ENCODE measurements at places on chromosomes 6 and 20. TPM values are rescaled to one million over a fixed set of nuclear protein-coding genes. Genes with fewer than 3 reads are reported as not detected.

PPP1R10 gene
- 18.4 TPM for total RNA-seq

PNPLA1 gene
- total RNA-seq, result 0.20 TPM

FOXC1 gene
- total RNA-seq, result 23.6 TPM

SLC35F1 gene
- 1.3 TPM for total RNA-seq

GSTA3 gene
- total RNA-seq, result not detected

DNA sequence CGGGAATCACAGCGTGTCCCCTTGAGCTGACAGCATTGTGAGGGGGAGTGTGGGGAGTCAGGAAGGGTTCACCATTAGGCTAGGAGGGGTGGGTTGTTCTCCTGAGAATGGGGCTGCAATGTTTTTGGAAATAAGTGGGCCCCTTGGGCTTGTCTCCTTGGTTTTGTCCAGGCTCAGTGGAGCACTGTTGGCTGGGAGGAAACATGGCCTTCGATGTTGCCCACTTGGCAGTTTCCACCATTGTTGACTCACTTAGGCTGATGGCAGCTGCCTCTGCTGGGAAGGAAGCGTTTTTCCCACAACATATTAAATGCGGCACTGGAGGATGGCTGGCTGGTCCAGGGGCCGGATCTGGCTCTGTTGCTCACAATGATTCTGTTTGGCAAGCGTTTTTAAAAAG lies 512.1 kb downstream of the QKI start:
- peaks cover 9% of the 10 kb centered on the region for H3K4me1 ChIP-seq
- no peak overlapping the region for H3K4me3 ChIP-seq
- no peak for DNase-seq
- H3K27me3 ChIP-seq, result no peaks in the 10 kb centered on the region
- no peaks in the 10 kb centered on the region for H3K36me3 ChIP-seq
- H3K27ac ChIP-seq, result no peak overlapping the region

DNA sequence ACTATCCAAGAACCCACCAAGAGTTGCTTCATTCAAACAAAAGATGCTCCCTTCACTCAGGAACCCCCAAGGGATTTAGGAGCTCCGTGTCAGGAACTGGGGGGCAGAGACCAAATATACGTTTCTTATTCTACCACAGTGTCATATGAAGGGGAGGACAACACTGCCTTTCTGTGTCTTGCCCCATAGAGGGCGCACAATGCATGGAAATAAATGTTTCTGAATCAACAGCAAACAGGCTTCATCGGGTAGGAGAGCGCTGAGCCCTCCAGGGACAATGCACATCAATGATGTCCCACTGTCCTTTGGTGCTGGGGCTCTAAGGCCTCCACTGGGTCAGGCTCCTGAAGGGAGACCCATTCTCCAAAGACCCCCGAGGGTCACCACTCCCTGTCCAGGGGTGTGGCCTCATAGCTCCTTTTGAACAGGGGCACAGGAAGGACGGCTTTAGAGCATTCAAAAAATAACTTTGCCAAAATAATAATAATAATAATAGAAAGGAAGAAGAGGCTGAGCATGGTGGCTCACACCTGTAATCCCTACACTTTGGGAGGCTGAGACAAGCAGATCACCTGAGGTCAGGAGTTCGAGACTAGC lies 31.1 kb downstream of the PLG start:
- H3K27me3 ChIP-seq, result no peaks in the 10 kb centered on the region
- no peak for DNase-seq
- no peaks in the 10 kb centered on the region for H3K4me1 ChIP-seq

GRCh38 chr20:5893621-5894020 lies 56.7 kb downstream of the TRMT6 start:
- no peaks in the 10 kb centered on the region for H3K27me3 ChIP-seq
- no peaks in the 10 kb centered on the region for H3K36me3 ChIP-seq
- no peaks in the 10 kb centered on the region for H3K4me1 ChIP-seq
- no peak overlapping the region for H3K4me3 ChIP-seq
- no peak for DNase-seq
- H3K27ac ChIP-seq, result no peak overlapping the region

GRCh38 chr6:144654506-144654905 lies 369.4 kb downstream of the UTRN start:
- no peak overlapping the region for H3K4me3 ChIP-seq
- no peaks in the 10 kb centered on the region for H3K27me3 ChIP-seq
- no peak overlapping the region for H3K27ac ChIP-seq
- H3K4me1 ChIP-seq, result peaks cover 10% of the 10 kb centered on the region
- DNase-seq, result no peak
- no peaks in the 10 kb centered on the region for H3K36me3 ChIP-seq

GRCh38 chr20:46362921-46363867 lies 43.2 kb downstream of the ELMO2 start:
- peak overlapping the region; percentile 97 for H3K27ac ChIP-seq
- no peak for DNase-seq
- H3K27me3 ChIP-seq, result no peaks in the 10 kb centered on the region
- H3K4me1 ChIP-seq, result peaks cover 73% of the 10 kb centered on the region
- peak overlapping the region; percentile 91 for H3K4me3 ChIP-seq
- peaks cover 15% of the 10 kb centered on the region for H3K36me3 ChIP-seq

DNA sequence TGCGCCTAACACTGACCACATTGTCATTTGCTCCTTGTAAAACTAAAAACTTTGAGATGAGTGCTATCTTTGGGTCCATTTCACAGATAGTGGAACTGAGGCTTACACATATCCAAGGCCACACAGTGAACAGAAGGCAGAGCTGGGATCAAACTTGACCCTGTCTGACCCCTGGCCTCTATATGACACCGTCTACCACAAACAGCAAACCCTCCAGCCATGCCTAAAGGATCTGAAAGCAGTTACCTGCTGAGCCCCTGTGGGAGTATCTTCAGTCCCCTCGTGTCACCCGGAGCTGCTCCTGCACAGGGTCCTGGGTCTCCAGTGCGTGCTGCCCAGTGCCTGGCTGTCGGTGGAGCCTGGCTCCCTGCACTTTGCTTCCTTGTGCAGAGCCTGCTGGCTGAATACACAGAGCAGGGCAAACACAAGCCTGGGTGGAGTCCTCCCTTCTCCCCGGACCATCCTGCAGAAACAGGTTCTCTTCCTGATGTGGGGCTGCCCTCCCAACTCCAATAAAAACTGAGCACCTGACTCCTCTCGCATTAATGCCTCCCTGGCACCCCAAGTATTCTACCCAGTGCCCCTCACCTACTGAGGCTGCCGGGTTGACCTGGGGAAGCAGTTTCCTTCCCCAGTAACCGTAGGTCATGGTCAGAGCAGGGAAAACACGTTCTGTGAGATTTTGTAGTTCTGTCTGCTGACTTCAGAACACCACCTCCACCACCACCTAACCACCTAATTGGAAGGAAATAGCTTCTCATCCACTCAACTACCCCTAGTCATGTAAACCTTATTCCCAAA lies at the start of gene BCAS1:
BCAS1 (minus strand) TSS at position 408 of the 801 bp plus-strand sequence. CDS start 11,876 bp downstream, outside the sequence.
- DNase-seq, result no peak
- no peaks in the 10 kb centered on the region for H3K36me3 ChIP-seq
- H3K27ac ChIP-seq, result no peak within 1 kb of the TSS
- H3K4me1 ChIP-seq, result no peaks in the 10 kb centered on the region
- no peaks in the 10 kb centered on the region for H3K27me3 ChIP-seq
- no peak within 1 kb of the TSS for H3K4me3 ChIP-seq

DNA sequence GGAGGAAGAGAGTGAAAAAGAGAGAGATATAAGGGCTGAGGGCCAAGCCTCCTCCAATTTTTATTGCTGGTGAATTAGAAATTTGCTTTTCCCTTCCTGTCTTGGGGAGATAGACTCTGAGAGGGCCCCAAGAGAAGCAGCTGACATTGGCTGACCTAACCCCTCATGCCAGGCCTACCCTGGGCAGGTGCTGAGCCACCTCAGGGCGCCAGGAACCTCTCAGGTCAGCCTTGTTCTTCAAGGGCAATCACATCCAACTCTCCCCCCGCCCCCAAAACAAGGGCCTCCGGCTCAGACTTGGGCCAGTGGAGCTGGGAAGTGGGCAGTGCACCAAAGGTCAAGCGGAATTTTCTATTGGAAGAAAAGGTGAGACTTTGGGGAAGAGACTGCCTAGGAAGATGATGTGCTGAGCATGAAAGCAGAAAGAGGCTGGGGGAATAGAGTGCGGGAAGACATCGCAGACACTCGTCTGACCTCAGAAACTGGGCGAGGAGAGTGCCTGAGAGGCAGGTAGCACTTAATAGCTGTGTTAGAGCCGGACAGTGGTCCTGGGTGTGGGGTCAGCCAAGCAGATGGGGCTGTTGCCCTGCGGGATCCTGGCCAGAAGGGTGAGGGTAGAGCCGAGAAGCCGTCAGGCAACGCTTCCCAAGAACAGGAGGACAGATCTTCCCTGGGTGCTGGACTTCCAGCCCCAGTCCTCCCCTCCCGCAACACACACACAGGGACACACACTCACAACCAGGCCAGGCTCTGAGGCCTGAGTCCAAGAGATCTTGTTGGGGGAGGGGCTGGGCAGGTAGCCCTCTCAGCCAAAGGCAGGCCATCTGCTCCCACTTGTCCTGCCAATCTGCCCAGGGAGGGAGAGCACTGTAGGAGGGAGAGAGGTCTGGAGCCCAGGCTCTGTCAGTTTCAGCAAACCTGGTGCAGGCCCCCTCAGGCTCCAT lies 3.7 kb upstream of the FASTKD5 start:
- peaks cover 14% of the 10 kb centered on the region for H3K4me1 ChIP-seq
- H3K27ac ChIP-seq, result no peak overlapping the region
- H3K36me3 ChIP-seq, result no peaks in the 10 kb centered on the region
- no peak for DNase-seq
- no peak overlapping the region for H3K4me3 ChIP-seq
- no peaks in the 10 kb centered on the region for H3K27me3 ChIP-seq

DNA sequence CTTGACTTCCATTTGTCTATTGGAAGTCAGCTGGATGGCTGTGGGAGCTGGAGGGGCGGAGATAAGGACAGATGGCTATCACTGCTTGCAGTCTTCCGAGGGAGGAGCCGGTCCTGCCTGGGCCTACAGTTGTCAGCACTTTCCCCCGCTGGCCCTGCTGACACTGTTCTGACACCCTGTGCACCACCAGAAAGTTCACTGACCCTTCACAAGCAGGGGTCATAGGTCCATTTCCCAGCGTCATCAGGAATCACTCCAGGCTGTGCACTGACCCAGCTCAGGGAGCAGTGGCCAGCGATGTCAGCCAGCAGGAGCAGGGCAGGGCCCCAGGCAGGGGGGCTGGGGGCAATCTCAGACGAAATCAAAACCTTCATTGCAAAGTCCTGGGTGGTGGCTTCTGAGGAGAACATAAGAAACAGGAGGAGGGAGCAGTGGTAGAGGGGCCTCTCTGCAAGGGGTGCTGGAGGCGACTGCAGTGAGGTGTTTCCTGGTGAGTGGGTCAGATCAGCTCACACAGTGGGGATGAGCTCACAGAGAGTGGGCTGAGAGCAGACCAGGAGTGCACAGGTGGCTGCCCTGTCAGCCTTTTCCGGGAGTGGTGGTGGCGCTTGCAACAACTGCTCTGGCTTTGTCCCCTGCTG lies 26.5 kb upstream of the PLEKHG1 start:
- H3K36me3 ChIP-seq, result no peaks in the 10 kb centered on the region
- no peak overlapping the region for H3K27ac ChIP-seq
- H3K27me3 ChIP-seq, result no peaks in the 10 kb centered on the region
- DNase-seq, result no peak
- H3K4me3 ChIP-seq, result no peak overlapping the region

DNA sequence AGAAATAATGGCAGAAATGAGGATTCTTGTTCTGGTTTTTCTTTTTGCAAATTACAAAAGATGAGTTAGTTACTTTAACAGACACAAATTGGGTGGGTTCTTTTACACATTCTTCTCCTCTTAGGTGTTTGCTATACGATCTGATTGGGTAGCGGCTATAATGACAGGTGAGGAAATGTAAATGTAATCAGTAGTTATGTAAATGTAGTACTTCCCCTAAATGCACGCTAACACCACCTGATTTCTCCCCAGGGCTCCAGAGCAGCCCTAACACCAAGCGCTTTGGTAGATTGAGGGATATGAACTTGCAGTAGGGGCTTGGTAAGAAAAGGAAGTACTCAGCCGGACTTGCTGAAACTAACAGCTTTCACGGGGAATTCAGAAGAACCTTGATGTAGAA lies 499.4 kb upstream of the NOX3 start:
- no peak for DNase-seq
- H3K4me1 ChIP-seq, result no peaks in the 10 kb centered on the region
- H3K4me3 ChIP-seq, result no peak overlapping the region
- no peaks in the 10 kb centered on the region for H3K36me3 ChIP-seq
- H3K27ac ChIP-seq, result no peak overlapping the region
- no peaks in the 10 kb centered on the region for H3K27me3 ChIP-seq

GRCh38 chr6:75498862-75499261 lies 5.3 kb upstream of the FILIP1 start:
- no peaks in the 10 kb centered on the region for H3K36me3 ChIP-seq
- no peak for DNase-seq
- H3K4me1 ChIP-seq, result peaks cover 39% of the 10 kb centered on the region

- H3K27me3 ChIP-seq, result no peaks in the 10 kb centered on the region
- no peak for DNase-seq
- no peaks in the 10 kb centered on the region for H3K36me3 ChIP-seq
- H3K27ac ChIP-seq, result no peak overlapping the region
- H3K4me3 ChIP-seq, result no peak overlapping the region
- H3K4me1 ChIP-seq, result no peaks in the 10 kb centered on the region
Observed at GRCh38 chr6:98640366-98640765, 194.0 kb upstream of the POU3F2 start.

DNA sequence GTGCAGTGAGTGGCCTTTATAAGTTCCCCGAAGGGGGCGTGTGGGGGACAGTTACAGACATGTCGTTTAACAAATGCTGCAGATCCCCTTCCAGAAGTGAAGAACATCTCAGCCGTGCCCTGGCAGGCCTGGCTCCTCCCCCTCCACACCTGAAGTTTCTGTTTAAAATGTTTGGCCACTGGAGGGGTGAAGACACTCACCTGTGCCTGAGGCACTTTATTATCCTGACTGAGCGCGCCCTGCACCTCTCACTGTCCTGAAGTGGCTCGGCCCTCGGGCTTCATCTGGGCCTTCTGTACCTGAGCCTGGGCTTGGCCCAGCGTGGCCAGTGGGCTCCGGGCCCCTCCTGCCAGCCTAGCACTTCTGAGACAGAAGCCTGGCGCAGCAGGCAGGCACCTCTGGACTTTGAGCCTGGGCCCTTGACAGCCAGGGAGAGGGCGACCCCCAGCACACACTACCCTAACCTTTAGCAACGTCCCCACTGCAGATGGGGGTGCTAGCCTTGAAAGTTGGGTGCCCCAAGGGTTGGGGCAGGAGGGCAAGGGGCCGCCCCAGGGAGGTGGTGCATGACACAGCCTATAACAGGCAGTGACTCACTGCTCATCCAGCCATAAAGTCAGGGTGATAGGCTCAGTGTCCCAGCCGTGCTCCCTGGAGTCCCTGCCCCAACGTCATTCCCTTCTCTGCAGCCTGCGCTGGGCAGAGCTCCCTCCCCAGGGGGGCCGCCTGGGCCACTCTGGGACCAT lies 13.6 kb upstream of the GATA5 start:
- no peak for DNase-seq
- no peaks in the 10 kb centered on the region for H3K27me3 ChIP-seq
- peaks cover 71% of the 10 kb centered on the region for H3K4me1 ChIP-seq
- no peaks in the 10 kb centered on the region for H3K36me3 ChIP-seq
- no peak overlapping the region for H3K4me3 ChIP-seq
